CD4-positive, CD25-positive, alpha-beta regulatory T cell (primary cell): ENCODE measurements at places on chromosomes 2 and 18. TPM values are rescaled to one million over a fixed set of nuclear protein-coding genes. Genes with fewer than 3 reads are reported as not detected.
A peak's percentile ranks its signal among the peaks of the same experiment; 100 is the strongest.

DNA sequence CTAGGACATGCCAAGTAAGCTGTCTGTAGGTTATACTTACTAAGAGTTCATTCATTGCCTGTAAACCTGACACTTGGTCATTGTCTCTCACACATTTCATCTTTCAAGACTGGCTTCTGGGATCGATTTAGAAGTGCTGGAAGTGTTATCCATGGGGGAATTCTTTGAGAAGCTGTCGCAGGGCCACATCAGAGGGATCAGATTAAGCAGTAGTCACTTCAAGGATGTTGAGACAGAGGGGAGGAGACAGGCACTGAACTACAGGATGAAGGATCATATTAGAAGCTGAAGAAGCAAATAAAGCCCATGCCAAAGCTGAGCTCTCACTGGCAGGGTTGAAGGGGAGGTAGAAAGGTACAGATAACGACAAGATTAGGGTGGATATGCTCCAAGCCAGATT, 49.0 kb downstream of the CDK15 start:
- no peak for DNase-seq

- DNase-seq = no peak
Observed at GRCh38 chr2:184357033-184357432, 241.3 kb upstream of the ZNF804A start.

GRCh38 chr2:191885650-191886049, 38.8 kb upstream of the CAVIN2 start:
- no peak for DNase-seq

- no peak for DNase-seq
Observed at GRCh38 chr18:47882641-47883040, 47.8 kb downstream of the SMAD2 start.

DNA sequence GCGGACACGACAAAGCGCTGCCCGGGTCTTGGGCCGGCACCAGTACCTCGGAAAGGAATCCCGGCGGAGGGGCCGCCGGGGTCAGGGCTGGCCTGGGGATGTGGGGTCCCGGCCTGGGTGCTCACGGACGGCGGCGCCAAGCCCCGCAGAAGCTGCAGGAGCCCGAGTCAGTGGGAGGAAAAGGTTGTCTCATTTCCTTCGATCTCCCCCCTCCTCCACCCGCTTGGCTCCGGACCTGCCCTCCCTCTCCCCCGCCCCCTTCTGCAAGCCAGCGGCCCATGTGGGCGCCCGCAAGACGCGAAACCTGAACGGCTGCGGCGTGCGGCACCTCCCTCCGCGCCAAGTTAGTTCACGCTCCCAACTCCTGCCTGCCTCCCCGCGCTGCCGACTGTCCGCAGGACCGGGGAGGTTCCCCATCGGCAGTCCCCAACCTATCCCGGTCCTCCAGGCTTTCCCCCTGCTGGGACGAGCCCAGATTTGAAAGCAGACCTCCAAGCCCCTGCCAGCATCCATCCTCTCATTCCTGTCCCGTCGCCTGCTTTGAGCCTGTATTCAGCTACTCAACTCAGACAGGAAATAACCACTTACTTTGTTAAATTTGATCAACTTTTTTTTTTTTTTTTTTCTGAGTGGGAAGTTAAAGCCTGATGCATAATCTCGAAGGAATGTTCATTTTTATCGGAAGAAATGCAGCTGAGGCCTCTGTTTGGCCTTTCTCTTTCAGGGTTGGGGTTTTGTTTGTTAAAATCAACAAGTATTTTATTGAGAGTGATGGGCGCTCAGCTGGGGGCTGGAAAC, at the start of gene EVA1A:
Gene EVA1A, minus strand, starts transcription at position 172 of the 798 bp plus-strand sequence. CDS start 42,799 bp downstream, outside the sequence.
- DNase-seq = no peak

DNA sequence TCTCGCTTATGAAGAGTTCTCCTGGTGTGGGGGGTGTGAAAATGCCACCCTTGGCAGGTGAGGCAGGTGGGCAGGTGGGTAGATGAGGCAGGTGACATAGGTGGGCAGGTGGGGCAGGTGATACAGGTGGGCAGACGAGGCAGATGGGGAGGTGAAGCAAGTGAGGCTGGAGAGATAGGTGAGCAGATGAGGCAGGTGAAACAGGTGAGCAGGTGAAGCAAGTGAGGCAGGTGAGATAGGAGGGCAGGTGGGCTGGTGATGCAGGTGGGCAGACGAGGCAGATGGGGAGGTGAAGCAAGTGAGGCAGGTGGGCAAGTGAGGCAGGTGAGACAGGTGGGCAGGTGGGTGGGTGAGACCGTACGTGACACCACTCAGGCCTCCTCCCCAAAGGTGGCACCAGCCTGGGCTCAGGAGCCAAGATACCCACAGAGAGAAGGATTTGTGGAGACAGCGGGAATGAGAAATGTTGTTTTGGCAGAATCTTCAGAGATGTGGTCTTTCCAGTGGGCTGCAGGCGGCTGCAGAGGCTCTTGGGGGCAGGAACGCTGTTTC, 232.3 kb upstream of the MYT1L start:
- no peak for DNase-seq

DNA sequence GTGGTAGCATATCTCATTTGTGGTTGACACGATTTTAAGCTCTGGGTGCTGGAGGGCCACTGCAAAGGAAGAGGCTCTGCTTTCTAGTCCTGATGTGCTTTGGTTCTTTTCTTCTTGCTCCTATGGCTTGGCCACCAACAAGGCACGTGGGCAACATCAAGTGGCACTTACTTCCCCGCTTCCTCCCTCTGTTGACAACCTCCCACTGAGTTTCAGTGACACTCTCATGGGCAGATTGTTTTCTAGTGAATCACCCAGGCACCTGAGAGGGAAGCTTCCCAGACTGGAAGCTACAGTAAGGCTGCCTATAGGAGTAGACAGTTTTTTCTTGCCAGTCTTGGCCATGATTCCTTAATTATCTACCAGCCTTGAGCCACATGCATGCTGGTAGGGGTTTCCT, 89.0 kb downstream of the NBAS start:
- no peak for DNase-seq

- no peak for DNase-seq
Observed at GRCh38 chr2:193580176-193580950, 1385.6 kb upstream of the TMEFF2 start.

- no peak for DNase-seq
Observed at GRCh38 chr2:152453129-152453911, 118.3 kb downstream of the FMNL2 start.

- no peak for DNase-seq
Observed at GRCh38 chr2:26172871-26173775, at the start of gene GAREM2. Gene GAREM2 (plus strand): TSS chr2:26173088. CDS start chr2:26173221, 133 bp downstream.

- peak; percentile 54 for DNase-seq
Observed at GRCh38 chr2:197786010-197786877, 1.1 kb upstream of the BOLL start.

DNA sequence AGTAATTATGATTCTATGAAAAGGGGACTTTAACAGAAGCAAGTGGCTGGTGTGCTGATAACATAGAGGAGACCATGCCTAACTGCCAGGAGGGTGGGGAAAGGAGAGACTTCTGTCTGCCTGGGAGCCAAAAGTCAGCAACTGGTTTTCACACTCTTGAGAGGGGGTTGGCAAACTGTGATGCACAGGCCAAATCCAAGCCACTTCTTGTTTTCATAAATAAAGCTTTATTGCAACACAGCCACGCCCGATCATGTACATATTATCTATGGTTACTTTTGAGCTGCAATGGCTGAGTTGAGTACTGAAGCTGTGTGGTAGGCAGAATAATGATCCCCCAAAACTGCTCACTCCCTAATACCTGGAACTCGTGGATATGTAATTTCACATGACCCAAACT, 208.4 kb downstream of the LNPK start:
- DNase-seq = no peak

DNA sequence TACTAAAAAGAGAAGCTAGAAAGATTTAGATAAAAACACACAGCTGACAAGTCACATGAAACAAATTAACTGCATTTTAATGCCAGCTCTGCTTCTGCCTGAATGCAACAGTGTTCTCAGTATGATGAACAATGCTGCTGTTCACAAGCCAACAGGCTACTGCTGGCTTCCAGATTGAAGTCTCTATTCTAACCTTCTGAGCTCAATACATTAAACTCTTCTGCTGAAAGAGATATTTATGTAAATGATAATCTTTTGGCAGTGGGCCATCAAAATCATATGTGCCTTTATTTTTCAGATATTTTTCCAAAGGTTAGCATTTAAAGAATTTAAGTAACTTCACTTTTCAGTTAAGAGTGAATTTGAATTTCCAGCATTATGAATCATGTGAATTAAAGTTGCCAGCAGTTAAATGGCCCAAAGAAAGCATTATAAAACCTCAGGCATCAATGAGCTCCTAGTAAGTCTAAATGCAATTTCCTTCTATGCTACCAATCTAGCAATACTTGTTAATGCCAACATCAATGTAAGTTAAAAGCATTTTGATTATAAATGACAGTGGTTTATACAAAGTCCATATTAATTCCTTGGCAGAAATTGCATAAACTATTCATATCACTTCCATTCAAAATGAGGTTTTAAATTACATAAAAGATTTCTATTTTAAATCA, 72.4 kb downstream of the ID2 start:
- DNase-seq = no peak

GRCh38 chr18:32237049-32237448, 47.2 kb downstream of the MEP1B start:
- no peak for DNase-seq

GRCh38 chr2:39504790-39505335, 67.8 kb upstream of the MAP4K3 start:
- no peak for DNase-seq

GRCh38 chr2:173623438-173624319, 269.0 kb downstream of the CDCA7 start:
- no peak for DNase-seq

- DNase-seq = no peak
Observed at GRCh38 chr18:59060551-59060950, 79.1 kb upstream of the SEC11C start.

- DNase-seq = no peak
Observed at GRCh38 chr2:134582547-134582899, 136.3 kb downstream of the TMEM163 start.

DNA sequence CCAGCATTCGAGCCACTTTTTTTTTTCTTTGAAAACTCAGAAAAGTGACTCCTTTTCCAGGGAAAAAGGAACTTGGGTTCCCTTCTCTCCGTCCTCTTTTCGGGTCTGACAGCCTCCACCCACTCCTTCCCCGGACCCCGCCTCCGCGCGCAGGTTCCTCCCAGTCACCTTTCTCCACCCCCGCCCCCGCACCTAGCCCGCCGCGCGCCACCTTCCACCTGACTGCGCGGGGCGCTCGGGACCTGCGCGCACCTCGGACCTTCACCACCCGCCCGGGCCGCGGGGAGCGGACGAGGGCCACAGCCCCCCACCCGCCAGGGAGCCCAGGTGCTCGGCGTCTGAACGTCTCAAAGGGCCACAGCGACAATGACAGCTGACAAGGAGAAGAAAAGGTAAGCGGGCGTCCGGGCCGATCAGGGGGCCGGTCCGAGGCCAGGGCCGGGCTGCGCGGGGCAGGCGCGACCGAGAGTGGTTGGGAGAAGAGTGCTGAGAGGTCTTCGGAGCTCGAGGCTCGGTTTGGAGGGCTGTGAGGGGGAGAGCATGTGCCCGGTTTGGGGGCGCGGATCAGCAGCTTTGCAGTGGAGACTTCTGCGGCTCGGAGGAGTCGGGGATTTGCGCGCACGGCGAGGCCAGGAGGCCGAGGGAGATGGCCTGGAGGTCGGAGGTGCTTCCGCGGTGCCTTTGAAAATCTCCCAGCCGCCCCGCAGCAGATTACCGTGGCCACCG, 502 bp downstream of the EPAS1 start:
- peak; percentile 71 for DNase-seq

- DNase-seq = peak; percentile 46
Observed at GRCh38 chr2:54524226-54524991, 68.3 kb downstream of the SPTBN1 start.

GRCh38 chr2:12278217-12278750, 438.5 kb upstream of the TRIB2 start:
- no peak for DNase-seq

- DNase-seq = no peak
Observed at GRCh38 chr2:48210189-48210588, 303.9 kb upstream of the FBXO11 start.

DNA sequence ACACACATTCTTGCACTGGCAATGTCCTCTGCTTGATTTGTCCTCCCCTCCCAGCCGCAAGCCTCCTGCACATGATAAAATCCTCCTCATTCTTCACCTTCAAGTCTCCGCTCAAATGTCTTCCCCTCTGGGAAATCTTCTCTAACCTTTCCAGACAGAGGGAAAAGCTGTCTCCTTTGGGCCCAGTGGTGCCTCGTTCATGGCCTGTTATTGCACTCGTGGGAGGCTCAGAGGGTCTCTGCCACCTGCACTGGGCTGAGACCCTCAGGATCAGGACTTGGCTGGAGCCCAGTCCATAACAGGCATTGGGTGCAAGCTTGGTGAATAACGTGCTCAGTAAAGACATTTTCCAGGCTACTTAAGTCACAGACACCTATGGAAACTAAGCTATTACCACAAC, 68.6 kb downstream of the PTGR3 start:
- no peak for DNase-seq

GRCh38 chr2:140539242-140539875, 1591.5 kb downstream of the LRP1B start:
- no peak for DNase-seq

DNA sequence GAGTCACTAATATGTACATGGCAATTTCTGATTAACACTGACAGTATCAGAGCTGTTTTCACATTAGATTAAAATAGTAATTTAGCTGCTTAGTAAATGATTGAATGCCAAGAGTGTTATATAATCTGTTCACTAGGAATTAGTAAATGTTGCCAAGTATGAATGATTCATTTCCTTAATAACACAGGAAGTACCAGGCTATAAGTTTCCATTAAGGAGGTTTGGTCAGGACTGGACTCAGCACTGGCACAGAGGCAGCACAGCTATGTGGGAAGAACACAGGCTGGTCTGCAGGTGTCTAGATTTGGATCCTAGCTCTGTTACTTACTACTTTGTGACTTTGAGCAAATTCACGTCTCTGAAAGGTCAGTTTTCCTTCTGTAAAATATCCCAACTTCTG, 97.2 kb downstream of the TDRD15 start:
- no peak for DNase-seq

DNA sequence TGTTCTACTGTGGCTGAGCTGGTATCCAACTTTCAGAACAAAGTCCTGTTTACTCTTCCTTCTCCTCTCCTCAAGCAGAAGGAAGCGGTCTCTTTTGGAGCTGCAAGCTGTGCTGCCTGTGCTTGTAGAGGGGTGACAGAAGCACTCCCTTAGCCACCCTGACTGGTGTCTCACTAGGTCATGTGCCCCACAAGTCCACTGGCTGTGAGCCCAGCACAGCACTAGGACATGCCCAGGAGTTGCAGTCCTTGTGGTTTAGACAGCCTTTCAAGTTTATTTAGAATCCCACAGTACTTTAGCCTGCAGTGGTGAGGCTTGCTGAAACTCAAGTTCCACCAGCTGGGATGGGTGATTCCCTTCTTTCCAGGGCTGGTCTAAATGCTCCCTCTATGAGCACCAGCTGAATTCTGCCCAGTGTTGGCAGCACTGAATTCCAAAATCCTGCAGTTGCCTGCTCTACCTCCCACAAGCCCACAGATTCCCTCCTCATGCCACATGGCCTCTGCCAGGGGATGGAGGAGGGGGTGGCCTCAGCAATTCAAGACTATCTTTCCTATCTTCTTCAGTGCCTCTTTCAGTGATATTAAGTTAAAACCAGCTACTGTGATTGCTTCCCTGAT, 61.2 kb downstream of the CCDC85A start:
- no peak for DNase-seq

- DNase-seq = no peak
Observed at GRCh38 chr2:202201220-202202160, 36.9 kb downstream of the SUMO1 start.

PROKR1 gene
- not detected for total RNA-seq

CENPO gene
- total RNA-seq = 9.2 TPM

DLGAP1 gene
- total RNA-seq = 5.4 TPM

TBR1 gene
- total RNA-seq = 0.32 TPM

CCDC141 gene
- 153 TPM for total RNA-seq

GATA6 gene
- total RNA-seq = 0.10 TPM

BCL2 gene
- total RNA-seq = 125 TPM

TMEFF2 gene
- not detected for total RNA-seq

TMEM169 gene
- total RNA-seq = 4.6 TPM

UGT1A8 gene
- total RNA-seq = not detected

ADRA2B gene
- total RNA-seq = 1.0 TPM
